ENCODE measurements at places on chromosomes 5 and 9.

- no peak for DNase-seq
Measured at GRCh38 chr9:125564631-125565030, 142.4 kb downstream of the MAPKAP1 start.

GRCh38 chr5:170920196-170920595 lies 58.4 kb downstream of the RANBP17 start:
- no peak for DNase-seq

DNA sequence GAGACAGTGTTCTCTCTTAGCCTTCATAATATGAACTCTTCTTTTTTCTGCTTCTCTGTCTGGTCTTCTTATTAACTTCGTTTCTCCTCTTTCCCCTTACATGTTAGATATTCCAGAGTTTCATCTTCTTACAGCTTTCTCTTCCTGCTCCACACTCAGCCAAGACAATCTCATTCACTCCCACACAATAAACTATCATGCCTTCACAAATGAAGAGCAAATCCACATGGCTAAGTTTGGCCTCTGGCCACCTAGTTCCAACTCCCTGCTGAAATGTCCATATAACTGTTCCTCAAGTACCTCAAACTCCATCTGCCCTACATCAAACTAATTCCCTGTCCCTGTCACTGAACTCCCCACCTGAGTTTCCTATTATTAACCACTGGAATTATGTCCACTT lies 18.4 kb downstream of the IL33 start:
- DNase-seq: no peak

DNA sequence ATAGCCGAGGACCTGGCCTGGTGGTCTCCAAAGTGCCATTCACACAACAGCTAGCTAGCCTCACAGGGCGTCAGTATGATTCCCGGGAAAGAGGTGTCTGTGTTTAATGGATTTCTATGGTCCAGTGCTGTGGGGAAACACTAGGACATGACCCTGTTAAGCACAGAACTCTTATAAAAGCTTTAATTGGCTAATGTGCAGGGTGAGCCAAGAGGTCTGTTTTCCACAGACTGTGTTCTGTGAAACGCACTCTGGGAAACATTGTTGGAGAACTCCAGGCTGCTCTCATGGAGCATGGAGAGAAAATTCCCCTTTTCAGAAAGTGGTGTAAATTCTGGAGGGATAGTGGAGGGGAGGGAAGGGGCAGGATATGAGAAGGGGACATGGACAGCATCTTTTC lies 331.4 kb downstream of the FBXL7 start:
- no peak for DNase-seq

GRCh38 chr5:61327760-61328753 lies 4.0 kb upstream of the ZSWIM6 start:
- DNase-seq: peak; percentile 3

- no peak for DNase-seq
Measured at GRCh38 chr9:77841739-77842386, 189.7 kb downstream of the GNAQ start.

- DNase-seq: no peak
Measured at GRCh38 chr5:178454303-178454702, 135.9 kb downstream of the COL23A1 start.

DNA sequence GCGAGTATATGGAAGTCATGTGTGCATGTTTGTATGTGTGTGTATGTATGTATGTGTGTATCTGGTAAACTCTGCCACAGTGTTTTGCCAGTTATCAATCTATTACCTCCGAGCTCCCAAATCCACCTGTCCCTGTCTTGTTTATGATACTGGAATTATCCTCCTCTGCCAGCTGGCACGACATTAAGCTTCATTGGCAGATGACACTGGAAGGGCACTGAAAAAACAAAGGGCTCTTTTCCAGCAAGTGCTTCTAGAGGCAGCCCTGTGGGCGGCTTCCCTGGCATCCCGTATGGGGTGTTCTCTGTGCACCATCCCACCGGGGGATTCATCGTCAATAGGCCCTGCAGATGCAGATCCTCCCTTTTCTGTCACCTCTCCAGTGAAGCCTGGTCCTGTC lies 221.5 kb downstream of the MSX2 start:
- DNase-seq: no peak

DNA sequence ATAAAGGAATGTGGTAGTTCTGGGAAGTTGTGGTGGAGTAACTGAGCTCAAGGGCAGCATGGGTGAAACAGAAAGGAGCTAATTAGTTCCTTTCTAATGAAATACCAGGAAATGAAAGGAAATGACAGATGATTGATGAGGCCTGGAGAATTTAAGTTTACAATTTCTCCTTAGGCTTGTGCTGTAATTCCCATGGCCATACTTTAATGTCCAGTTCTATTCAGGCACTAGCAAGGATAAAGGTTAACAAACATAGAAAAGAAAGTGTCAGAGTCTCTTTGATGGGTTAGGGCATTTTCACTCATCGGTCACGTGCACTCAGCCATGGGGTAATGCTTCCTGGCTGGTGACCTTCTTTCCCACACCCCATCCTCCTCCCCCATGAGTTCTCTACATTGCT lies 70.3 kb downstream of the CTSL start:
- no peak for DNase-seq

DNA sequence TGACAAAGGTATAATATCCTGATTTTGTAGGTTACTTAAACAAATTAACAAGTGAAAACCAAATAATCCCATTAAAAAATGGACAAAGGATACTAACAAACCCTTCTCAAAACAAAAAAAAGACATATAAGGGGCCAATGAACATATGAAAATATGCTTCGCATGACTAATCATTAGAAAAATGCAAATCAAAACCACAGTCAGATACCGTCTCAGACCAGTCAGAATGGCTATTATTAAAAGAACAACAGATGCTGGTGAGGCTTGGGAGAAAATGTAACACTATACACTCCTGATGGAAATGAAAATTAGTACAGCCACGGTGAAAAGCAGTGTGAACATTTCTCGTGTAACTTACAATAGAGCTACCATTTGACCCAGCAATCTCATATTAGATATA lies 1542.2 kb upstream of the CDH9 start:
- DNase-seq: no peak

DNA sequence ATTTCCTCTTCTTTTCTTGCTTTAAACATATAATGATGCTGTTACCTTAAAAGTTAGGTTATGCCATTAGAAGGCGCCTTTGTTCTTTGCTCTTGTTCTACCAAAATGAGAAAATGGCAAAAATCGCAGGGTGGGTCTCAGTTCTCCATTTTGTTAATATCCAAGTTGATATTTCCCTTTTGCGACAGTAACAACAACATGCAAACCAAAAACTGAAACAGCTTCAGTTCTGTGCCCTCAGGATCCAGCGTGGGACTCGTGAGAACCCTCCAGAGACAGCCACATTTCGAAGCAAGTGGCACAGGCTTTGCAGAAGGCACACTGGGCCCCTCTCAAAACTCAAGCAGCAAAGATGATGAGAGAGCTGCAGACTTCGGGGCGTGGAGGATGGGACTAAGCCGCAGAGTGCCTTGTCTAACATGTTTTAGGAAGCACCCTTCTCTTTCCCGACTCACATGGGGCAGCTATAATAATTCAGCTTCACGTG lies 33.0 kb upstream of the LCP2 start:
- DNase-seq: peak; percentile 6

DNA sequence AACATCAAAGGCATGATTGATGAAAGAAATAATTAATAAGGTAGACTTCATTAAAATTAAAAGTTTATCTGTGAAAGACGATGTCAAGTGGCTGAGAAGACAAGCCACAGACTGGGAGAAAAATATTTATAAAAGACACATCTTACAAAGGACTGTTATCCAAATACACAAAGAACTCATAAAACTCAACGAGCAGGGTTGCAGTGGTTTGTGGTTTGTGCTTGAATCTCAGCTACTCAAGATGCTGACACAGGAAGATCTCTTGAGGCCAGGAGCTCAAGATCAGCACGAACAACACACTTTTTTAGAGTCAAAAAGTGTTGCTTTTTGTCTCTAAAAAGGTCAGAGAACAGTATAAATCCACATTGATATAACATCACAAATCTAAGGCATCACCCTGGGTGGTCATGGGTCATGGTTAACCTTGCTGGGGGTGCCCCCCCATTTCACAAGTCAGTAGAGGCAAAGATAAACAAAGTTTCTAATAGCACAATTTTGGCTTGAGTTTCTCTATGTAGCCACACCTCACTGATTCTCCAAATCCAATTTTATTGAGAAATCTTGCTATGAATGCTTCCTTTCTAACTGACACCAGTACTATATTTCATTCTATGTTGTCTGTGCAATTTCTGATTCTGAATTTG lies 342.9 kb upstream of the RPS23 start:
- no peak for DNase-seq

DNA sequence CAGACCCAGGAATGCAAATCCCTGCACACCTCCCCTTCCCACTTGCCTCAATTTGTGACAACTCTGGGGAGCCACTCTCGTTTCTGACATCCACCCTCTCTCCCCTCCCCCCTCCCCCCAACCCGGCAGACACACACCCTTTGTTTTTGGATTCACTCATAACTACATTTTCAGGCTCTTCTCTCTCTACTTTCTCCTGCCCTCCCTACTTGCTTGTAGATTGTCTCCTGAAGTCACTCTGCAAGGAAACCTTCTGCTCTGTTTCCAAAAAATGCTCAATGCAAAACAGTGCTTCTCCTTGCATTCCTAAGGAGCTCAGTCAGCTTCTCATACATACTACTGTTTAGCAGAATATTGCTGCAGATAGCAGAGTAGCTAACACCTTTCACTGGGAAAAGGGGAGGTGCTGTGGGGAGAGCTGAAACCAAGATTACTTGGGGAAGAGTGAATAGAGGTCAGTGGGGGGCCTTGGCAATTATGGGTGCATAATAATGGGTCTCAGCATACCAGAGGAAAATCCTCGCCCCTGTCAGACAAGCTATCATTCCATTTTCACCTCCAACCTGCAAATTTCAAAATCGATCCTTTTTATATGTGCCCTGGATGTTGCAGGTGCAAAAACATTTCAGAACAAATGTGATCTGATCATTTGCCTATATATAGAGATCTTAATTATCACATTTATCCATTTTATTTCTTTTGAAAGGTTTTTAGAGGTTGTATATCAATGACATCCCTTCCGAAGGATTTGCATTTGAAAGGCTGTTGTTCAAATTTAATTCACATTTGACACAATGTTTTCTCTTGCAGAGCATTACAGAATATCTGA lies 1860.7 kb upstream of the WWC1 start:
- no peak for DNase-seq

- DNase-seq: no peak
Measured at GRCh38 chr5:36422952-36423351, 121.2 kb upstream of the RANBP3L start.

DNA sequence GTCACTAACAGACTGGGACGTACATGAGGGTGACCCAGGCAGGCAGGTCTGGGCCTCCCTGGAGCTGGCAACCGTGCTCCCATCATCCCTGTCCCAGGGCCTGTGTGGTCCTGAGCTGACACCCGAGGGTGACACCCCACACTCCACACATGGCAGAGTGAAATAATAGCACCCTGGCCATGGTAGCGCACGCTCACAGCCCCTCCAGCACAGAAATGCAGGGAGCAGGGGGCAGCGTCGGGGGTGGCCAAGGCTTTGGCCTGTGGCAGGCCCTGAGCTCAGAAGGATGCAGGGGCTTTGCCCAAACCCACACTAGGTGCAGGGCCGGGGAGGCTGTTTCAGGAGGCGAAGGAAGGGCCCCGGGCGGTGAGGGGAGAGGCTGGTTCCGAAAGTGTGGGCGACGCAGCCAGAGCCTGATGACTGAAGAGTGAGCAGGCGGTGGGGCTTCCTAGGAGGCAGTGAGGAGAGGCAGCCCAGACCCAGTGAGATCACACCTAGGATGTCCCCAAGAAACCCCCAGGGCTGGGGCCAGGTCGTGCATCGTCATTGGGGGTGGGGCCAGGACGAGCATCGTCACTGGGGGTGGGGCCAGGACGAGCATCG lies 12.9 kb downstream of the OR2V2 start:
- DNase-seq: peak; percentile 63

GRCh38 chr9:86801246-86801645 lies 146.1 kb downstream of the GAS1 start:
- DNase-seq: no peak

- DNase-seq: no peak
Measured at GRCh38 chr5:45696206-45696836, at the start of gene HCN1. Gene HCN1 (minus strand): TSS chr5:45696380.

- no peak for DNase-seq
Measured at GRCh38 chr5:168992687-168993086, 308.3 kb downstream of the SLIT3 start.

- DNase-seq: no peak
Measured at GRCh38 chr5:171764265-171764664, 21.4 kb upstream of the SMIM23 start.
